ENCODE measurements at places on chromosomes 7 and 10.

DNA sequence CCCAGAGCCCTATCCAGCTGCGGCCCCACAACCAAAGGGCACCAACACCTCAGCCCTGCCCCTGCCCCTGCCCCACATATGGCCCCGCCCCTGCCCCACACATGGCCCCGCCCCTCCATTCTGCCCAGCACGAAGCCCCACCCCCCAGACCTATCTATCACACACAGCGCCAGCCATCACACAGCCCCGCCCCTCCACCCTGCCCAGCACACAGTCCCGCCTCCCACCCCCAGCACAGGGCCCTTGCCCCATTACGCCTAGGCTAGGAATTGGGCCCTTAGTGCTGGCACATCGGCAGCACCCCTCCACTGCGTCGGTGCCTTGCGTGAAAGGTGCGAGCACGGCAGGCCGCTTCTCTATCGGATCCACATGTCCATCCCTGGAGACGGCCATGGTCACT, 126.8 kb downstream of the MAD1L1 start:
- no peak for DNase-seq

DNA sequence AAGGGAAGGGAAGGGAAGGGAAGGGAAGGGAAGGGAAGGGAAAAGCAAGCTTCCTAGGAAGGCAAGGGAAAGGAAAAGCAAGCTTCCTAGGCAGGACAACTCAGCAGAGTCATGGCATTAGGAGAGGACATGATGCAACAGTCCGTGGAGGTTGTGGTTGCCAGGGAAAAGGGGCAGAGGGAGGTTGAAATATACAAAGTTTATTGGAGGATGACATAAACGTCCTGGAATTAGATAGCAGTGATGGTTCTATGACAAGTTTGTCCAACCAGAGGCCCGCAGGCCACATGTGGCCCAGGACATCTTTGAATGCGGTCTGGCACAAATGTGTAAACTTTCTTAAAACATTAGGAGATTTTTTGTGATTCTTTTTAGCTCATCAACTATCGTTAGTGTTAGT, 59.8 kb upstream of the OPN4 start:
- DNase-seq = no peak

GRCh38 chr10:24949616-24950015, 2.8 kb downstream of the PRTFDC1 start:
- DNase-seq = no peak

- DNase-seq = no peak
These were observed 142.3 kb upstream of the EFCAB10 start for GRCh38 chr7:105723572-105723971.

DNA sequence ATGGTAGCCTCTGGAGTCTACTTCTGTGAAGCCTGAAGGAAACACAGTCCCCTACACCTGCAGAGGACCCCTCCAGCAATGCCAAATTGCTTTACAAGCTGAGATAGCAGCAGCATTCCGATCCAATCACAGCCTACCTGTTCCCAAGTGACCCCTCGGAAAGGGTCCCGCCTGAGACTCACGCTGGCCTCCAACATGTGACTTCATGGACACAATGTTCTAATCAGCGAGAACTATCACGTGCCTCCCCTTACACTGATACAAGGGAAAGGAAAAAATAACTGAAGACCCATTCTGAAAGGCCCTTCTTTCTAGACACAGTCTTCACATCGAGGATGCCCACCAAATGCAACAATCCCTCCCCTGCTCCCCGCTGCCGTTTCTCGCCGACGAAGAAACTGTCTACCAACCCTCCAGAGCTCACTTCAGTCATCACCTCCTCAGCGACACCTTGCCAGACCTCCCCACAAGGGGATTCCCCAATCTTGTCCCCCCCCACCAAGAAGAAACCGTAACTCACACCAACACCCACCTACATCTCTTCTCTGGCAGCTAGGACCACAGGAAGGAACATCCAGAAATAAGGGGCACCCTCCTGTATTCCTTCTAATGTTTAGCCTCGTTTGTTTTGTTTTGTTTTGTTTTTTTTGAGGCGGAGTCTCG, 1.8 kb downstream of the SNX8 start:
- no peak for DNase-seq

Measured in DND-41 (cell line).